NCI-H1092 (cell line): ENCODE measurements at places on chromosomes 7 and 10.
A peak's percentile ranks its signal among the peaks of the same experiment; 100 is the strongest.

GRCh38 chr7:3879355-3880075 is 578.5 kb downstream of the SDK1 start:
- peak; percentile 78 for DNase-seq

GRCh38 chr7:44188480-44189225 is 586 bp downstream of the GCK start:
- DNase-seq: no peak

DNA sequence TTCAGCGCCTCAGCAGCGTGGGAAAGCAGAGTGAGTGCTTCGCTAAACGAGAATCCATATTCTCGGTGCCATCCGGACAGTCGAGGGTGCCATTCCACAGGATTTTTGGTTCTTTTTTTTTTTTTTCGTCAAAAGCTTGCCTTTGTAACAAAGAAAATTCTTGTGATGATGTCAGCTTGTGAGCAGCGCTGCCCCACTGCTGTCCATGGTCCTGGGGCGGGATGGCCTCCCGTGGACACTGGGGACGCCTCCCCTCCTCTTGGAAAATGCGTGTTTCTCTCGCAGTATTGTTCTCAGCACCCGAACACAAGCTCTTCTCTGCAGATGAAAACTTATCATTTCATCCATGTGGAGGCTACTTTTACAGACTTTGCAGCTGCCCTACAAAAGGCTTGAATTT is 477.4 kb downstream of the TCERG1L start:
- no peak for DNase-seq

DNA sequence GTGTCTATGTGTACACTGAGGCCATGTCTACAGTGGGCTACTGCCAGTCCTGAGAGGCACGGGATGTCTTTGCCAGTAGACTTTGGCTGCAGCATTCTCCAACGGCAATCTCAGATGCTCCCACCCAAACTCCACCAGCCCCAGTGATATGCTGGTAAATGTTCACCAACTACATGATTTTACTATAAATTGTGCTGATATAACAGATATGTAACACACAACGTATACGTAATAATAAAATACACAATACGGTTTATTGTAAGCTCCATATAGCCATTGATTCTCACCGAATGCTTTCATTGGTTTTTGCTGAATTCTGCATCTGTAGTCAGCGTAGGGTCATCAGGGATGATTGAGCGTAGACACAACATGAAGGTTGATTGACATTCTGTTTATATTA is 47.3 kb upstream of the C7orf33 start:
- DNase-seq: no peak

- no peak for DNase-seq
Observed at GRCh38 chr7:47847207-47847606, 101.1 kb downstream of the PKD1L1 start.

DNA sequence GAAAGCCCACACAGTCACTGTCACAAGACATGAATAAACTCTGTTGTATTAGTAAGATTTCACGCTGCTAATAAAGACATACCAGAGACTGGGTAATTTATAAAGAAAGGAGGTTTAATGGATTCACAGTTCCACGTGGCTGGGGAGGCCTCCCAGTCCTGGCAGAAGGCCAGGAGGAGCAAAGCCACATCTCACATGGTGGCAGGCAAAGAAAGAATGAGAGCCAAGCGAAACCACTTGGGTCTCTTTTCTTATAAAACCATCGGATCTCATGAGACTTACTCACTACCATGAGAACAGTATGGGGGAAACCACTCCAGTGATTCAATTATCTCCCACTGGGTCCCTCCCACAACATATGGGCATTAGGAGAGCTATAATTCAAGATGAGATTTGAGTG is 110.2 kb downstream of the ST8SIA6 start:
- DNase-seq: no peak

- DNase-seq: no peak
Observed at GRCh38 chr10:452512-453426, 236.7 kb downstream of the DIP2C start.

DNA sequence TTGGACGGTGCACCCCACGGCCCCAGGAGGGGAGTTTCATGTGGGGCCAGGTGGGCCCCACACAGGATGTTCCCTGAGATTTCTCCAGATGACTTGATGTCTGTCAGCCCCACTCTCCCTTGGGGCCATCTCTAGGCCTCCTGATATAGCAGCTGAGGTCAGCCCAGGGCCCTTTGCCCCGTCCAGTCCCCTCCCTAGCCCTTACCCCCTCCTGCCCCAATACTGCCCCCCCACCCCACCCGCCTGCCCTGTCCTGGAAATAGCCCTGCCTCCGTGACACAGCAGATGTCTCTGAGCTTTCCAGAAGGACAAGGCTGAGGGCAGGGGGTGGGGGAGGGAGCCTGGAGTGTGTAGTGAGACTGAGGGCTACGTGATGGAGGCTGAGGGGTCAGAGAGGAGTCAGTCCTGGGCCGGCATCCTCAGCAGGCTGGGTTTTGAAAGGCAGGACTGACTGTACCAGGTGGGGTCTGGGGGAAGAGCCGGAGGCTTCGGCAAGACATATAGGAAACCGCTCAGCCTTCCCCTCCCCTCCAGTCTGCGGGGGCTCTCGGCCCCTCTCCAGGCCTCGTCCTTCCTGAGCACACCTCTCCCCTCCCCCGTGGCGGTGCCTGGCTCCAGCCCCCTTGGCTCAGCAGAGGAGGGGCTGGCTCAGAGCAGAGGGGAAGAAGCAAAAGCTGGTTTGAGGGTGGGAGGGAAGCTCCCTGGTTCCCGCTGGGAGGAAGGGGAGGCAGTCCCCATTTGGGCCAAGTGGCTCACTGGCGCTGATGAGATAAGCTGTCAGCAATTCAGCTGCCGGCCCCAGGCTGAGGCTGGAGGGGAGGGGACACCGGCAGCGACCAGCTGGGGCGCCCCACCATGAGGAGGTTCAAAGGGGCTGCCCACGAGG is 2.0 kb downstream of the FLNC start:
- no peak for DNase-seq

DNA sequence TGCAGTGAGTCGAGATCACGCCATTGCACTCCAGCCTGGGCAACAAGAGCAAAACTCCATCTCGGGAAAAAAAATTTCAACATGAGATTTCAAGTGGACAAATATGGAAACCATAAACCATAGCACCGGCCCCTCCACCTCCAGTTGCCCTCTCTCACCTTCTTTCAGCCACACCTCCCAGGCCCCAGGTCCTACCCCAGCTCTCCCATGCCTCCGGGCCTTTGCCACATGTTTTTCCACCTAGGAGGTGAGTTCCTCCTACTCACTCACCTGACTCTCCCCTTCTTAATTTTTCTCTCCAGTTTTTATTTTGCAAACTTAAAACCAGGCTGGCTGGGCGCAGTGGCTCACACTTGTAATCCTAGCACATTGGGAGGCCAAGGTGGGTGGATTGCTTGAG is 13.7 kb upstream of the CLDN4 start:
- no peak for DNase-seq

DNA sequence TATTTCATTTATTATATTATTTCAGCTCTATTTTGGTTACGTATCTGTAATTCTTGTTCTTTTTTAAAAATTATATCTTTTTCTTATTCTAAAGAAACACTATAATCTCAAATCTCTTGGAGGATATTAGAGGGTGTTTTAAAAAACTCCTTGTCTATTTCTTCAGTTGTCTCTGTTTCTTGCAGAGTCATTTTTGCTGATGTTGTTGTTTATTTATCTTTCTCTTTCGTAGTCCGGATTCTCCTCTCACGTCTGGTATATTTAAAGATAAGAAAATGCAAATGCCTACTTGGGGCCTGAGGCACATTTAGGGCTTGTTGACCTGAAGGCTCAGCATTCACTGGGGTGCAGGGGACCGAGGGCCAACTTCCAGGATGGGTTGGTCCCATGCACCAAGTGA is 181.2 kb upstream of the CTBP2 start:
- DNase-seq: no peak

GRCh38 chr7:11648980-11649379 is 183.0 kb downstream of the THSD7A start:
- DNase-seq: no peak
